ENCODE measurements at places on chromosomes 6 and 20.

DNA sequence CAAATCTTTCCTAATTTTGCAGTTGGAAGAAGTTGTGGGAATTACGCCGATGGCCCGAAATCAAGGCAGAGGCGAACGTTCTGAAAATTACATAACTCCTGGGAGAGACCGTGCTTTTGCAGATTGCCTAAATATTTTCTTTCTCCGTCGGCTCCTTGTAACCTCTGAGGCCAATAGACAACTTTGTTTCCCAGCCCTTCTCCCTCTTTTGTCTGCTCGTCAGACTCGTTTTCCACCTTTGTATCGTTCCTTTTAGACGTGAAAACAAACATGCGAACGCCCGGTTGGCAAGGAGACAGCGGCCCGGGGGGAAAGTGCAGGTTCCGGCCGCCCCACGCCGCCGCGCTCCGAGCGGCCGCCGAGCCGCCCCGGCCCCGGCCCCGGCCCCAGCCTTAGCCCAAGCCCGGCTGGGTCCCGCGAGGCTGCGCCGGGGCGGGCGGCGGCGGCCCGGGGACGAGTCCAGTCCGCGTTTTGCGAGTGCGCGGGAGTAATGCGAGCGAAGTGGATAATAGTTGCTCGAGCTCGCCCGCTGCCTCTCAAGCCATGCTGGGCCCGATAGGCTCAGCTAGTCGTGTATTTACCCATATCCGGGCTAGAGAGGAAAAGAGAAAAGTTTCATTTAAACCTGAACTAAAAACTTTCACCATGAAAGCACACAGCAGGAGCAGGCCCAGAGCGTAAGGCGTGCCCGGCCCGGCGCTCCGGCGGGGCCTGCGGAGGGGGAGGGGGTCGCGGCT lies at the start of gene ARID1B:
Gene ARID1B (plus strand): TSS at position 539 of the 737 bp plus-strand sequence. CDS start 303 bp downstream, outside the sequence.
- DNase-seq = peak; percentile 81

DNA sequence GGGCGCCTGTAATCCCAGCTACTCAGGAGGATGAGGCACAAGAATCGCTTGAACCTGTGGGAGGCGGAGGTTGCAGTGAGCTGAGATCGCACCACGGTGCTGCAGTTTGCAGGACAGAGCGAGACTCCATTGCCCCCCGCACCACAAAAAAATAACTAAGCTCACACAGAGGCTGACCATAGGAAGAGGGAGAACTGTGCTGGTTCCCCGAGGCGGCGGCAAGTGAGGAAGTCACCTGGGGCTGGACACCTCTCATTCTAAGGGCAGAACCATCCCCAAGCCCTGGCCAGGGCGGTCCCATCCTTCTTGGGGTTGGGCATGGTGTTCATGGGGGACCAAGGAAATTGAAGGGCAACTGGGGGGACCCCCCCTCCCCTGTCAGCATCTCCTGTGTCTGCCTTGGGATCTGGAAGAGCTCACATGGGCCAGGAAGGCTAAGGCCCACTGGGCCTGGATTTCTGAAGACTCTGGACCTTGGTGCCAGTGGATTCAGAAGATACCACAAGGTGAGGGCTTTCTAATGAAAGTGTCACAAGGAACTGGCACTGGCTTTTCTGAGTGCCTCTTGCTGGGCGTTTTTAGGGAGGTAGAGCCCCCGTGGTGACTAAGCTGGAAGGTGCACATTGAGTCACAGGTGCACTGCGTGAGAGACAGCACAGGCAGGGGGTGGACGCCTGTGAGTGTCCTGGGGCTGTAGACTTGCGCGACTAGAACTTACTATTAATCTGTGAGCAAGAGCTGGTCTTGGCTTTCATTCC lies 11.5 kb downstream of the IRF4 start:
- DNase-seq = no peak

- no peak for DNase-seq
Observed at GRCh38 chr6:74357321-74357720, 661.3 kb downstream of the CD109 start.

DNA sequence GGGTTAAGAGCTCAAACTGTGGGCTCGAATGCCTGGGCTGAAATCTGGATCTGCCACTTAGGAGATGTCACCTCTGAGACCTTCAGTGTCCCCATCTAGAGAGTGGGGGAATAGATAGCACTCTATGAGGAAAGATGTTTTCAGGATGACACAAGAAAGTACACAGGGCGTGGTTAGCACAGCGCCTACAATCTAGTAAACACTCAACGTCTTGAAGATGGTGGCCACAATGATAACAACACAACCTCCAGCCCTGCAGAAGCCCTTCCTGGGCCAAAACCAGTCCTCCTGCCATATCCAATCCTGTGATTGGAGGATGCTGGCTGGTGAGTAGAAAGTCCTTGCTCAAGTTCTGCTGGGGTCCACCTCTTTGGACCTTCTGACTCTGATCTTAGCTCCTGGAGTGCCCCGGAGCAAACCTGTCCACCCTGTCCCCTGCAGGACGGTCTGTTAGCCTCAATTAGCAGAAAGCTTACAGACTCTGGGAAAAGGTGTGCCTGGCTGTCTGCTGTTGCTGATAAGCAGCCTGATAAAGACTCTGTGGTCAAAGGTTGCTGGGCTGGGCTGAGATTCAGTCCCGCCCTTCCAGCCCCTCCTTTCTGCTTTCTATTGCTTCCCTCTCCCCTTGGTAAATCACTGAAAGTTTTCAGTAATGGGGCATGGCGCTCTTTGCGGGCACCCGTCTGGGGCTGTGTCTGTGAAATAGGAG lies 8.2 kb downstream of the EDN3 start:
- DNase-seq = no peak

DNA sequence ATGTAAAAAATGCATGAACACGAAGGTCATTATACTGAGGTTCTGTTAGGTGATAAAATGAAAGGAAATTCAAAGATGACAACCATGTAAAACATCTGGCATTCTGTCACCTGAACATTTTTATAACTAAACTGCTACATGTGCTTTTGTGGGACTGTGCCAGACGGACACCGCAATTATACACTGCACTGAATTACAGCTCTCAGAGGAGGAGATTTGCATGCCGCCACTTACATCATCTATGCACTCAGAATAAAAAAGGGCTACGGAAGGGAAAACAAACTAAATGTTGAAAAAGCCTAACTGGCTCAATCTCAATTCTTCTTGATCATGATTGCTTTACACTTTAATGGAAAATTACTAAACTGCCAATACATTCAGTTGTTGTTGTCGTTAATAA lies 614.0 kb upstream of the EYS start:
- no peak for DNase-seq

DNA sequence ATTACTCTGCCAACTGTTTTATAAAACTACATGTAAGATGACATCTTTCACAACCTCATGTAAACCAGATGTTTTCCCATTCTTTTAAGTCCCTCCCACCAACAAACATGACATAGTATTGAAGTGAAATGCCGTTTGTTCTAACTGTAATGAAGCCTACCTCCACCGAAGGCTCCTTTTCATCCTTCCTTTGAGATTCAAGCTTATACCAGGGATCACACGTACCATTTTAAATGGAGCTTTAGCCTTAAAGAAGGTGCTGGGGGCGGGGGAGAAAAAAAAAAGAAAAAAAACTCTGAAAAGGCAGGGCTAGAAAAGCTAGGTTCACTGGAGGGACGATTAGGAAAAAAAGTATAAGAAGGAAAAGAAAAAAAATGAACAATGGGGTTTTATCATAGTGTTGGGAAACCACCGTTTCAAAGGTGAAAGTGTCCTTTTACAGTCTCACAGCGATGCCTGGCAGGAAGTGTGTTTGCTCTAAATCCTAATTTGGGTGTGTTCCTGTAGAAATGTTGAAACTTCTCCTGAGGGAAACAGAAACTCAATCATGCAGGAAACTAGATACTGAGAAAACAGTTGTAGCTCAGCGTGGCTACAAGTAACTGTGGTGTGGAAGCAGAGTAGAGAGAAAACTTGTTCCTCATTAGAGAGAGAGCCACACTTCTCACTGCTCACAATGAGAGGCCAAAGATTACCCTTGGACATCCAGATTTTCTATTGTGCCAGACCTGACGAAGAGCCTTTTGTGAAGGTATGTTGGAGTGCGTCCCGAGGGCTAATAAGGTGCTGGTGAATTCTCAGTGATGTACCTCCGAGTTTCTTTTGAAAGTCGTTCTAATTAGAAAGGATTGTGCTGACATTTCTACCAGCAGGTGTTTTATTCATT lies 37.6 kb upstream of the HINT3 start:
- peak; percentile 91 for DNase-seq

Data from amniotic epithelial cell (primary cell).